Skeletal muscle cell (primary cell): ENCODE measurements at places on chromosomes 5 and 9.

DNA sequence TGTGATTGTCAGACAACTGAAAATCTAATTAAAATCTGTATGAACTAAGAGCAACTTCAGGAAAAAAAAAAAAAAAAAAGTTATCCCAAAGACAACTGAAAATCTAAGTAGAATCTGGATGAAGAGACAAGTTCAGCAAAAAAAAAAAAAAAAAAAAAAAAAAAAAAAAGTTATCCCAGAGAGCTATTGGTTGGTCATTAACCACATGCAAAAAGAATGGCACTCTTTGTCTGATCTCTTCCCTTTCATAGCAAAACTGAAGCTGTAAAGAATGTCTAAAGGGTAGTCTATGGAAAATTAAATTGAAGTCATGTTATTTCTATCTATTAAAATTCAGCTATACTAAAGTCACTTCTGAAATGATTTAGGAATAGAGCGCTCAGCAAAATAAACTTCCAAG lies 32.9 kb downstream of the STRBP start:
- DNase-seq: no peak

DNA sequence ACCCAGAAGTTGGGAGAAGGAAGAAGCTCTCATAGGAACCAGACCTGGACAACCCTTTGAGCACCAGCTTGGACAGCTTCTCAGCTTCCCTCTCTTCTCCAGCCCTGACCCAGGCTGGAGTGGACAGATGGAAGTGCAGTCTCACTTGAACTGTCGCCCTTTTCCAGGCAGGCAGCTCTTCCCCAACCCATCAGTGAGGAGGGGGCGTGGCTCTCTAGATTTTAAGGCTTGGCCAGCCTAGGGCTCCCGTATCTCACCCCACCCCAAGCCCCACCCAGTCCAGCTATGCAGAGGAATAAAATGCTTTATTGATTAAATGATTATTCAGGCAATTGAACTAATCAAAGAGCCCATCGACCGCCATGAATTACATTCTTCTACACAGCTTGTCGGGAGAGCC lies 2.2 kb downstream of the PAX5 start:
- DNase-seq: no peak

GRCh38 chr5:129410488-129410887 lies 49.6 kb upstream of the ADAMTS19 start:
- DNase-seq: no peak

DNA sequence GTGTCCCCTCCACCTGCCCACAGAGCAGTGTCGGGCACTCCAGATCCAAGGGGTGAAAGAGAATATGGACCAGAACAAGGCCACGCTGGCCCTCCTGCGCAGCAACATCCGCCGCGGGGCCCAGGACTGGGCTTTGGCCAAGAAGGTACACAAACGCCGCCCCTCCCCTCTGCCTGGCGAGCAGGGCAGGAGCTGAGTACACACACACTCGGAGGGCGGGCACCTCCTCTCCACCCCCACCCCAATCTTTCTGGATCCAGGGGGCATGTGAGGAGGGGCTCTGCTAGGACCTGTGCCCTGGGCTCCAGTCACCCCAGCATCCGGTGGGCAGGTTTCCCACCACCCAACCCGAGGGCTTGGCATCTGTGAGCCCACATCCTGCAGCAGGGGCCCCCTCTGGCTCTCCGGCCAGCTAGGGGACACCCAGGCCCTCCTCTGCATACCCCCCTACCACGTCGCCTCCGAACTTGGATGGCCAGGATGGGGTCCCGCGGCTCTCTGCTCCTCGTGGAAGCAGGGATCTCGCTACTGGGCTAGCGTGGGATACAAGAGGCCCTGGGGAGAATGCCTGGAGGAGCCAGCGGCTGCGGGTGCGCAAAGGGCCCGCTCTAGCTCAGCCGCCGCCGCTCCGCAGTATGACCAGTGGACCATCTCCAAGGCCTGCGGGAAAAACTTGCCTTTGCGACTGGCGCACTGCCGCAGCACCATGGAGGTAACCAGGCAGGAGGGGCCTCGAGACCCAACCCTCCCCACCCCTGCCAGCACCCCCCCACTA lies 3.1 kb downstream of the CCDC183 start:
- DNase-seq: no peak

DNA sequence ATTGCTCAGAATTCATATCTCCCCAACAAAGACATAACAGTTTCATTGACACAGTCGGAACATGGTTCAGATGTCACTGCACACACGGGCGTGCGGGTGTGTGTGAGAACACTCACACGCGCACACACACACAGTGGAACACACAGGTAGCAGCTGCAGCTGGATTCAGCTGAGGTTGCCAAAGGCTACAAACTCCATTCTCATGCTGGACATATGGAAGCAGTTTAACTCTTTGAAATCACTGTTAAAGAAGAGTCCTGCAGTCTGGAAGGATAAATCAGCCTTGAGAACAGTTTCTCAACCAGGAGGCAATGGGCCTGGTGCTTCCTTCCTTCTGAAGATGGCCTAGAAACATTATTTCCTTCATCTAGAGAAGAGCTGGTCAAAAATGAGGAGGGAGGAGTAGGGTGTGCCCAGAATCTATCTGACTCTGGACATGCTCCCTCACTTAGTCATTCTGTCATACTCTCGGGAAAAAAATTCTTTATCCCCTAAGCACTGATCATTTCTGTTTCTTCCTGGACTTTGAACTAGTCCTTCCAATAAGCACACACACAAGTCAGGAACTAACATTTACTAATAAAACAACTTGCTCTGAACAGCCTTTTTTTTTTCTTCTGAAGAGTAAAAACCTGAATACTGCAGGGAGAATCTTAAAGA lies 160.6 kb downstream of the ZDHHC21 start:
- DNase-seq: no peak

DNA sequence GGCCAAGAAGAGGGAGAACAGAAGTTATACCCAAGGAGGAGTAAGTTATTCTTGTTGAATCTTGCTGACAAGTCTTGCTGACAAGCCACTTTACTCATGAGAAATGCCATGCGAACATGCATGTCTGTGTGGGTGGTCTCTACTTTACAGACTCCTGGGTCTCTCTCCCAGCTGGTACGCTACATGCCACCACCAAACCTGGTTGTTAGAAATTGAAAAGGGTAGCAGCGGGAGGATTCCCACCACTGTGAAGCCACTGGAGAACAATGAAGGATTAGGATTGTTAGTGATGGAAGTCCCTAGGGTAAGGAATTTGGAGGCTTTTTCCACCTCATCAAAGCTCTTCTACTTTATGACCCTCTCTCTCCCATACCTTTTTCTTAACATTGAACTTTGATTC lies 53.6 kb upstream of the GABRB2 start:
- DNase-seq: no peak

- no peak for DNase-seq
These were observed 142.9 kb upstream of the DAP start for GRCh38 chr5:10903786-10904560.

DNA sequence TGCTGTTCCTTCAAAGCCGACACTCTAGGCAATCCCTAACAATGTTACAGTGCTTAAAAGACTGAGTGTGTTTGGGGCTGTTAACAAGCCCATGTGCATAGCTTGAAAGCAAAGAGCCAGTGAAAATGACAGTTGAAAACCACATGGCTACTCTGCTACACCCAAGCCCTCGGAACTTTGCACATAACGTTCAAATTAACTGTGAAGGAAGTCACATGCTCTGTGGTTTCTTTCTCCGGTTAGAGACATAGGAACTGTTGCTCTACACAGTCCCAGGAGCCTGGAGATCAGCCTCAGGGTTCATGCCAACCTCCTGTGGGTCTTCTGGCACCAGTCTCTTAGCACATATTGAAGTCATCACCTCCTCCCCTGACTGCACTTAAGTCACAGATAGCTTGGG lies 51.1 kb downstream of the C9orf152 start:
- DNase-seq: no peak

- no peak for DNase-seq
These were observed 92.4 kb upstream of the CAST start for GRCh38 chr5:96569770-96570169.

- DNase-seq: no peak
These were observed 166.6 kb downstream of the AP3B1 start for GRCh38 chr5:78127875-78128274.

DNA sequence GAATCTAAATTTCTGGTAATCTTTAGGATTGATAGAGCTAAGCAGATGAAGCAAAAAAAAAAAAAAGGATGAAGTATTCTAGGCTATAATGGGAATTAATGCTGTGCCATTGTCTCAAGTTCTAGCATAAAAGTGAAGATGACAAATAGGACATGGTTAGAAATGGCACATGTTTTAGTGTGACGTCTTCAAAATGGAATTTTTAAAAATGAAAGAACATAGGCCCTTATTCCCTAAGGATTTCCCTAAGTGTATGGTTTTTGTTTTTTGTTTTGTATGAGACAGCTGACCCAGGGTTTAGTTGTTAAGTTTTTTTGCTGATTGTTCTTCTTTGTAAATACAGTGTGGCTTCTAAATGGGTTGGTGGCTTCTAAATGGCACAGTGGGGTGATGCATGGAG lies 7.1 kb downstream of the TLE4 start:
- DNase-seq: no peak

GRCh38 chr5:43274435-43275114 lies 38.6 kb downstream of the HMGCS1 start:
- DNase-seq: no peak

- DNase-seq: no peak
These were observed 102.2 kb upstream of the TARS1 start for GRCh38 chr5:33338336-33339110.

DNA sequence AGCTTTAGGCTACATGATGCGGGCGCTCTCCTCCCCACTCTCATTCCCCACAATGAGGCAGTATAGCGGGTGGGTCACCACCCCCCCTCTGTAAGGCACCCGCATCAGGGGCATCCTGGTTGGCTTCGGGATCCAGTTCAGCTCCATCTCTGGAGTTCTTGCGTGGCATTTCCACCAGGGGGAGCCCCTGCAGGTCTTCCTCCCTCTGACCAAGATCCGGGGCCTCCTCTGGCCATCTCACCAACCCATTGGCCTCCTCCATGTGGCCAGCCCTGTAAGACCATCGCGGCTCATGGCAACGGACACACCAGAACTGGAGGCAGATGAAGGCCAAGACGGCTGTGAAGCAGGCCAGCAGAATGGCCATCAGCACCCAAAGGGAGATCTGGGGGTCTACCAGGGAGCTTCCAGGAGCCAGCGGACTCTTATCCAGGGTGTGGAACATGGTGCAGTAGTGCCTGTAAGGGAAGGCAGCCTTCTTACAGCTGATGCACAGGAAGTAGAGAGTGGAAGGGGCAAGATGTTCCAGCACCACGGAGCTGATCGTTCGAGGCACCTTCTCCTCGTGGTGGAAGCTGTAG lies 77.0 kb downstream of the CYFIP2 start:
- no peak for DNase-seq

DNA sequence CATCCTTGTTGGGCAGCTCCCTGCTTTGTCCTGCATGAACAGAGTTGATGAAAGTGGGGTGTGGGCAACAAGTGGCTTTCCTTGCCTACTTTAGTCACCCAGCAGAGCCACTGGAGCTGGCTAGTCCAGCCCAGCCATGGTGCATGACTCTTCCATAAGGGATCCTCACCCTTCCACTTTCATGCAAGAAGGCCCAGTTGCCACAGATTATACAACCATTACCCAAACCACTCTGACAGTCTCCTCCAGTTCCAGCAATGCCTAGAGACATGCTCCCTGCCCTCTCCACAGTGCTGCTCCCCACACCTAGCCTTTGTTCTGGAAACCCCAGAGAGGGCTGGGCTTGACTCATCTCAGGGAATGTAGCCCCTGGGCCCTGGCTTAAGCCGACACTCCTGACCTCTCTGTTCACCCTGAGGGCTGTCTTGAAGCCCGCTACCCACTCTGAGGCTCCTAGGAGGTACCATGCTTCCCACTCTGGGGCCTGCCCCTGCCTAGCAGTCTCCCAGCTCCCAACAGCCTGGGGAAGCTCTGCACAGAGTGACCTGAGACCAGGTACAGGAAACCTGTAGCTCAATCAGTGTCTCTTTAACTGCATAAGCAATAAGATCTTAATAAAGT lies 3.9 kb downstream of the SLC35A4 start:
- DNase-seq: no peak

GRCh38 chr9:96080364-96080763 lies 204.9 kb downstream of the ERCC6L2 start:
- no peak for DNase-seq

- no peak for DNase-seq
These were observed 17.1 kb downstream of the RFX3 start for GRCh38 chr9:3508521-3509291.

GRCh38 chr5:94771742-94772141 lies 153.3 kb downstream of the SLF1 start:
- DNase-seq: no peak

- DNase-seq: no peak
These were observed 4.4 kb downstream of the SNX18 start for GRCh38 chr5:54521856-54522479.

DNA sequence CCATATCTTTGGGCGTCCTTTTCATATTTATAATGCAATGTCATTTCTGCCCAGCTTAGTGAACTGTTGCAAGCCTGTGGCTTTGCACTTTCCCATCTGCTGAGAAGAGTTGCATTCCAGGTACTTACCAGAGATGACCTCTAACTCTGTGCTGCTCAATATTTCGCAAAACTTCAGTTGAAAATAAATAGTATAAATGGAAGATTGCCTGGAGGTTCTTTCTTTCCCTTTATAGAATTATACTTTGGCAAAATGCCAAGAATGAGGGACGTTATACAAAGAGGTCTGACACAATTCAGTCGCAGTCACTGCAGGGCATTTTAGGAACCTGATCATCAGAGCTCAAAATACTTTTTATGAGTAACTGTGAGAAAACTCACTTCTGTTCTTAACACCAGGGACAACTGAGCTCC lies 18.9 kb upstream of the VLDLR start:
- DNase-seq: no peak

DNA sequence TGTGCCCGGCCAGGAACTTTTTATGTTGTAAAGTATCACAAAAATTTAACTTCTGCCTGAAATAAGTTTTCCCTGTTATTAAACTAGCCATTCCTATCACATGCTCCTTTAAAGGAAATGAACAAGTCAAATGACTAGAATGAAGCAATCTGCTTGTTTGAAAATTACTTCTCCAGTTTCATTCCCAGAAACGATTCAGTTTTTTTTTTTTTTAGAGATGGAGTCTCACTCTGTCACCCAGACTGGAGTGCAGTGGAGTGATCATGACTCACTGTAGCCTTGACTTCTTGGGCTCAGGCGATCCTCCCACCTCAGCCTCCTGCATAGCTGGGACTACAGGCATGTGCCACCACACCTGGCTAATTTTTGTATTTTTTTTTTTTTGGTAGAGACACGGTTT lies 13.3 kb upstream of the GNG10 start:
- no peak for DNase-seq

- DNase-seq: no peak
These were observed 201.2 kb downstream of the ADCY2 start for GRCh38 chr5:7597059-7597642.

DNA sequence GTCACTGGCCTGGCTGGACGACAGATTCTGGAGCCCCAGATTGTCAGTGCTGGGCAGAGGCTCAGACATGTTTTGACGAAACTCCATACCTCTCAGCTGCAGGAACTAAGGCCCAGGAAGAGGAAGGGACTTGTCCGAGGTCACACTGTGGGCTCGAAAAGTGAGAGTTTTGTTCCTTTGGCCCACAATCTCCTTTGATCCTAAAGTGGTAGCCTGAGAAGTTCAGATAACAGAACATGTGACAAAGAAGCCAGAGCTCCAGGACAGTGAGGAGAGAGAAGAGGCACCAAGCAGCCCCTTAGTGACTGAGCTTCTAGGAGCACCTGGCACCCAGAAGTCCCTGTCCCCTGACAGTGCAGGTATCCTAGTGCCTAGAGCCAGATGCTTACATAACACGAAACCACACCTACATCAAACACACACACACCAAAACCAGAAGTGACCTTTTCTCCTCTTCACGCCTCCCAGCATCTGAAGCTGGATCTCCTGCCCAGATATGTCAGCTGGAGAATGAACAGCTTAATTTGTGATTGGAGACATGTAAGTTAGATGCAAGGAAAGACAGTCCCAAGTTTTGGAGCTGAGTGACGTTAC lies 88.9 kb downstream of the ADRB2 start:
- no peak for DNase-seq
